ENCODE measurements at places on chromosomes 6 and 20. TPM values are rescaled to one million over a fixed set of nuclear protein-coding genes. Genes with fewer than 3 reads are reported as not detected.

Gene CFB
- total RNA-seq = 22.6 TPM

Gene PRL
- total RNA-seq = not detected

Gene ADGRB3
- not detected for total RNA-seq

- DNase-seq = no peak
These were observed 91.7 kb downstream of the YTHDF1 start for GRCh38 chr20:63124092-63124781.

- no peak for DNase-seq
These were observed 2.3 kb downstream of the GNAS start for GRCh38 chr20:58854638-58855471.

DNA sequence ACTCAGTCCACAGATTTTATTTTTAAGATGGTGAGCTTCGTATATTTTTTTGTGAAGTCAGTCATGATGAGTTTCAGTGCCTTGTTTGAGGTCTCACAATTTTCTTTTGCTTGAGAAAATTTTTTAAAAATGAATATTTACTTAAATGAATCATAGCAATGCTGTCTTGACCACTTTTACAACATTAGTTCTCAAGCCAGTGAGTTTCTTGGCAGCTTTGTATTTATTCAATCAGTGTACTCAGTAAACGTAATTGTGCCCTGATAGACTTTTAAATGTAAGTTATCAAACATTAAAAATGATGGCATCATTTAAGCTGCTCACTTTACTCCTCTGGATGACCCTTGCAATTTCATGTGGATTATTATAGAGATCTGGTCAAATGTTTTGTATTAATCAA is 261.4 kb downstream of the KHDC1L start:
- peak; percentile 65 for DNase-seq

GRCh38 chr20:14245368-14245970 is 91.9 kb downstream of the FLRT3 start:
- no peak for DNase-seq

DNA sequence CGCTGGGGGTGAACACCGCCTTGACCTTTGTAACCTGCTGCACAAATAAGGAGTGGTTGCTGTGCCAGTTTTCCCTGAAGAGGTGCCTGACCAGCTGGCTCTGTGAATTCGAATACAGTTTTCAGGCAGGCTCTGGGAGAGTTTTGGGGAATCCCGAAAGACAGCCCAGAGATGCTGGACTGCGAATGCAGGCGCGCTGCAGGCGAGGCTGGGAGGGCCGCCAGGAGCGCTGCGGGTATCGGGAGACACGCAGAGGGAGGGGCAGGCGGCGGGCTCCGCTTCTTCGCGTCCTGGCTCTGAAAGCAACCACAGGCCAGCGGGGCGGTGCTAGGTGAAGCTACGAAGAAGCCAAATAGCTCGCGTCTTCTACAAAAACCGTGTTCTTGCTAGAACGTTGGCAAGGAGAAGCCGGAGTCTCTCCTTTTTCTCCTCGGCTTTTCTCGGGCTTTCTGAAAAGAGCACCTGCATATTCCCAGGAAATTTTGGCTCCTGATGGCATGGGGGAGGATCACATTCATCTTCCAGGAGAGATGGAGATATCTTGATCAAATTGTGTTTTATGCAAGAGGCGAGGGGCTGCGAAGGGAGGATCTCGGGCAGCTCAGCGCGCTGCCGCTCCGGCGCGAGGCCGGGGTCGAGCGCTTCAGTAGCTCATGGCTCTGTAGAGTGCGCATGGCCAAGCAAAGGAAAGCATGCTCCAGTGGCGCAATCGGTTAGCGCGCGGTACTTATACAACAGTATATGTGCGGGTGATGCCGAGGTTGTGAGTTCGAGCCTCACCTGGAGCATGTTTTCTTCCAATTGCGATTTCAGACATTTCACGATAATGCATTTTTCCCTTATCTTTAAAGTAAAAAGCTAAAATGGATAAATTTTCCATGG is 158.1 kb upstream of the ZNF184 start:
- peak; percentile 62 for DNase-seq

DNA sequence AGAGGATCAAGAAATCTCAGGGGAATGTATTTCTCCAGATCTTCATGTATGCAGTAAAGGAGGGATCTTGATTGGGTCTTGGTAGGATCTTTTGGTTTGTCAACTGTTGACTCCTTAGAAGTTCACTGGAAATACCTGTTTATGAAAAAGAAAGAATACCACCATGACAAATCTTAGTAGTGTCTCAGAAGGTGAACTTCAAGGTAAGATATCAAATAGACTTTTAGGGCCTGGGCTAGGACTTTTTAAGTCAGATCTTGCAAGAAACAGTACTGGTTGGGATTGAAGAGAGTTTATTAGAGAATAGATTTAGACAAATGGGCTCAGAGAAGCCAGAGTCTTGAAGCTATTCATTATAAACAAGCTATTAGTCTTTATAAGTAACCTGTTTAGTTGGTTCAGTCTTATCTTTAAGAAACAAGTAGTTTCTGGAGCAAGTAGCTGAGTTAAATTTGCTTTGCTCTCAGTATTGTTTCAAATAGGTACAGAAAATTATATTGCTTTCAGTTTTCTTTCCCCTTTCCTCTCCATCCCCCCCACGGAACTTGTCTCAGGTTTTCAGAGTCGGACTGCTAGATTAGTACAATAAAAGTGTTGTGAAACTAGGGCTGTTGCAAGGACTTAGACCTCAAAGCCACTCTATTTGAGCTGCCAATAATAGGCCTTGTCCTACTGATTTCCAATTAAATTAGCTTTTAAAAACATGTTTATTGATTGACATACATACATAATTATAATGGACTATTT is 529.1 kb upstream of the CITED2 start:
- DNase-seq = no peak

All from PC-9 (cell line).